Liver (tissue), 10 donors: ENCODE measurements at places on chromosomes 3 and 15. TPM values are rescaled to one million over a fixed set of nuclear protein-coding genes. Genes with fewer than 3 reads are reported as not detected.

Gene DAZL
- polyA plus RNA-seq: not detected

Gene SCAP
- polyA plus RNA-seq: 62.4 TPM

Gene SERPINI2
- polyA plus RNA-seq: not detected

DNA sequence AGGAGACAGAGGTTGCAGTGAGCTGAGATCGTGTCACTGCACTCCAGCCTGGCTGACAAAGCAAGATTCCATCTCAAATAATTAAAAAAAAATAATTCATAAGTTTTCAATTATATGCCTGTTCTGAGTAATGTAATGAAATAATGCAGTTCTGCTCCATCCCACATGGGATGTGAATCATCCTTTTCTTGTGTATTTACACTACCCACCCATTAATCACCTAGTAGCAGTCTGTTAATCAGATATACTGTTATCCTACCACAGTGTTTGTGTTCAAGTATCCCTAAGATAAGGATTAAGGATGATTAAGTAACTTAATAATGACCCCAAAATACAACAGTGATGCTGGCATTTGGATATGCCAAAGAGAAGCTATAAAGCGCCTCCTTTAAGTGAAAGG lies 38.8 kb downstream of the PIGB start:
- DNase-seq: no peak

DNA sequence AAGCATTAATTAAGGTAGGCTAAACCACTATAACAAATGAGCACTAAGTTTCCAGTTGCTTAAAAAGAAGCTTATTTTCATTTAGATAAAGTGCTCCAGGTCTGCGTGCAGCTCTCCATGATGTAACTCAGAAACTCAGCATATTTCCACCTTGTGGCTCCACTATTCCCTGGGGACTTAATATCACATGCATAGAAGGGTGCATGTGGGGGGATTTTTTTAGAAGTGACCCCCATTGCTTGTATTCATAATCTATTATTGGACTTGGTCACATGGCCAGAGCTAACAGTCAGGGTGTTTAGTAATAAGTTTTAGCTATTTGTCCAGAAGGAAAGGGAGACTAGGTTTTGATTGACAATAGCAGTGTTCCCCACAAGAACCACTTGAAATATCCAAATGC lies 86.8 kb downstream of the TMCO5A start:
- no peak for DNase-seq

- DNase-seq: no peak
These were observed 6.9 kb downstream of the DENND4A start for GRCh38 chr15:65785151-65785550.

DNA sequence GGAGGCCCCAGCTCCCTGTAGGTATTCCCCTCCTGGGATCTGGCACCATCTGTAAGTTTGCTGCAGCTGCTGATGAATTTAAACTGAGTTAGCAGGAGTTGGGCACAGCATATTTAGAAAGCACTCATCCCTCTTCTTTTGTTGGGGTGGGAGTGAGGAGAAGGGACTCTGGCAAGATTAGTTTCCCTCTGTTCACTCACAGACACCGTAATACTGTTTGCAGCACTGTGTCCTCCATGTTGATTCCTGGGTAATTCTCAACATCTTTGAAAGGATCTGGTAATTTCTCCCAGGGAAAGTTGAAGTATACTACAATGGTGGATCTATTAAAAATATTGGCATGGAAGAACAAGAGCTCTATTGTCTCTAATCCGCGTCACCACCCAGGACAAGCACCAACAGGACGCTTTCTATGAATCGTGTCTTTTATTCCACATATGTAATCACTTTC lies 173.3 kb downstream of the RBMS3 start:
- DNase-seq: no peak
